Inflammatory macrophage (primary cell): ENCODE measurements at places on chromosomes 11 and 22.

DNA sequence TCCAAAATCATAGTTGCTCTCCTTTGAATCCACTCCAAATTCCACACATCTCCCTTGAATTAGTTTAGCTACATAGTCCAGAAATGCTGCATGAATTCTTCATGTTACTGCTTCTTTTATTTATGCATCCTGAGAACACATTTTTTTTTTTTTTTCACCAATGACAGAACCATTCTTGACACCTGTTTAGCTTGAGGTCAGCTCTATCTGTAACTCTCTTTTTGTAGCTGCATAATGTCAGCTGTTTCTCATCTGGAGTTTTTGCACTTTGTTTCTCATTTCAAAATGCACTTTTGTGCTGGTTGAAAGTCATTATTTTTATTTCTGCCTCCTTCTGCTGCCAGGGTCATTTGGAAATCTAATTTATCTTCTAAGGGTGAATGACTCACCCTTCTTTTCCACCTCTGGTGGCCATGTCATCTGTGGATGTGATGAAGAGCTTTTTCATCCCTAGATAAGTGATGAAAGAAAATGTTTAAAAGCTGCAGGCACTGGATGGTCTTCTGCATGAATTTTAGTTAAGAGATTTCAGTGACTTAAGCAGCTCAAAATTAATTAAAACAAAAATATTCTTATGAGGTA is 93.7 kb downstream of the JRKL start:
- DNase-seq = no peak

DNA sequence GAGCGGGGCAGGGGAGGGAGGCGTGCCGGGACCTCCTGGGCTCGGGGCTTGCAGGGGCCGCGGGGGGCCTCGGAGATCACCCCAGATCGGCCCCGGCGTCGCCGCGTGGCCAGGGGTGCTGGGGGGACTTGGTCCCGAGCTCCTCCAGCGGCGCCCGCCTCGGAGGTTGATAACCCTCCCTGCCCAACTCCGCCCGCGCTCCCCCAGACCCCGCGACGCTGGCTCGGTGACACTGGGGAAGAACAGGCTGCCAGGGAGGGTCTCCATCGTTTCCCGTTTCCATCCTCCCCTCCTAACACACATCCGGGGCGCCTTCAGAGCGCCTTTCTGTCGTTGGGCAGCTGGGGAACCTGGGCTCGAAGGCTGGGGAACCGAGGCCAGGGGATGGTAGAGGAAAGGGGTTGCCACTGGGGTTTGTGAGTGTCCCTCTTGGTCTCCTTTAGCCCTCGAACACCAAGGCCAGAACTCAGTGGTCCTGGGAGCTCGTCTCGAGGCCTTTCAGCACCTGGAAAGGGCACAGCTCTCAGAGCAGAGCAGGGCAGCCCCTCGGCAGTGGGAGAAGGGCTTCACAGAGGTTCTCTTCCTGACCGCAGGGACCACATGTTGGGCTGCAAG is 431 bp downstream of the SLC37A2 start:
- peak; percentile 26 for DNase-seq

DNA sequence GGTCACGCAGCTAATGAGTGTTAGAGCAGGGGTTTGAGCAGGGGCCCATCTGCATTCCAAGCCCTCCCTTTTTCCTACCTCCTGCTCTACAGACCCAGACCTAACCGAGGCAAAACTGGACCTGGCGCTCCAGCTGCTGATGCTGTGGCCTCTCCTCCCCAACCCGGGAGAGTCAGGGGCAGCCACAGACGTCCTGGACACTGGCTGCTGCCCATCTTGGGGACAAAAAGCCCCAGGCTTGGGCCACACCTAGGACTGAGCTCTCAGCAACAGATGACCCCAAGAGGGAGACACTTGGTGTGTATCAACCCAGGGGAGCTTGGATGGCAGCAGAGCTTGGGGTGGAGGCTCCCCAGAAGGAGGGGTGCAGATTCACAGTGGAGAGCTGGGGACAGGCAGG is 172.6 kb downstream of the ST3GAL4 start:
- DNase-seq = no peak

DNA sequence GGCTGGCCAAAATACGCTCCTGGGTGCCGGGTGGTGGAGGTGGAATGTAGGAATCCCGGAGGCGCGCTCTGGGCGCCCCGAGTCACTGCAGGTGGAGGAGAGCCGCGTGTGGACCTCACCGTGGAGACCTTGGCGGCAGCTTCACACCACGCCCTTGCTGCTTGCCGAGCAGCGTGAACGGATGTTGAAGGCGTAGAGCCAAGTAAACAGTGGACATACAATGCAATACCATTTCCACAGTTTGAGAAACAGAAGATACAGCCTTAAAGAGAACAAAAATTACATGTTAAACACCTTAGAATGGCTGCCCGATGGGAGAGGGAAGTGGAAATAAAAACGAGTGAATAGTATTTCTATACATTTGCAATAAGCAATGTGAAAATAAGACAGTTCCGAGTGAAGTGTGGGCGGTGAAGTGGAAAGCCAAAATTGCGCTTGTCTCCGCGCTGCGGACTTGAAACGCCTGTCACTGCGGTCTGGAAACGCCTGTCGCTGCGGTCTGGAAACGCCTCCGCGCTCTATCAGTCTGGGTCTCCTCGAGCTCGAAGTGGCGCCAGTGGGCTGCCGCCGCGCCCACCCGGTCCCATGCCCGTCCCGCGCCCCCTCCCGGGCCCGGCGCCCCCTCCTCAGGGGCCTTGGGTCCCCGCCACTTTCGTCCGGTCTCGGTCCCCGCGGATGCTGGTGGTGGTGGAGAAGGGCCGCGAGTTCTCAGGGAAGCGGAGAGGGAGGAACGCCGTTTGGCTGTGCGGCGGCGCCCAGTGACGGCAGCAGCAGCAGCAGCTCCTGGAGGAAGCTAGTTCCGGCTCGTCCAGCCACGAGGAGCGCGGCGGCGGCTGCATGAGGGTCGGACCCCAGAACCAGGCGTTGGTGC is 1.6 kb downstream of the NCR3LG1 start:
- peak; percentile 77 for DNase-seq

DNA sequence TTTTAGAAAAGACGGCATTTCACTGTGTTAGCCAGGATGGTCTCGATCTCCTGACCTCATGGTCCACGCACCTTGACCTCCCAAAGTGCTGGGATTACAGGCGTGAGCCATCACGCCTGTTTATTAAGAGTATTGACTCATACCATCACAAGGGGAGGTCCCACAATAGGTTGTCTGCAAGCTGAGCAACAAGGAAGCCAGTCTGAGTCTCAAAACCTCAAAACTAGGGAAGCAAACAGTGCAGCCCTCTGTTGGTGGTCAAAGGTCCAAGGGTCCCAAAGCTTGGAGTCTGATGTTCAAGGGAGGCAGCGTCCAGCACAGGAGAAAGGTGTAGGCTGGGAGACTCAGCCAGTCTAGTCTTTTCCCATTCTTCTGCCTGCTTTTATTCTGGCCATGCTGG is 32.8 kb upstream of the LDLRAD3 start:
- no peak for DNase-seq
